Fibroblast of skin of right biceps (primary cell): ENCODE measurements at places on chromosomes 12 and 14.

DNA sequence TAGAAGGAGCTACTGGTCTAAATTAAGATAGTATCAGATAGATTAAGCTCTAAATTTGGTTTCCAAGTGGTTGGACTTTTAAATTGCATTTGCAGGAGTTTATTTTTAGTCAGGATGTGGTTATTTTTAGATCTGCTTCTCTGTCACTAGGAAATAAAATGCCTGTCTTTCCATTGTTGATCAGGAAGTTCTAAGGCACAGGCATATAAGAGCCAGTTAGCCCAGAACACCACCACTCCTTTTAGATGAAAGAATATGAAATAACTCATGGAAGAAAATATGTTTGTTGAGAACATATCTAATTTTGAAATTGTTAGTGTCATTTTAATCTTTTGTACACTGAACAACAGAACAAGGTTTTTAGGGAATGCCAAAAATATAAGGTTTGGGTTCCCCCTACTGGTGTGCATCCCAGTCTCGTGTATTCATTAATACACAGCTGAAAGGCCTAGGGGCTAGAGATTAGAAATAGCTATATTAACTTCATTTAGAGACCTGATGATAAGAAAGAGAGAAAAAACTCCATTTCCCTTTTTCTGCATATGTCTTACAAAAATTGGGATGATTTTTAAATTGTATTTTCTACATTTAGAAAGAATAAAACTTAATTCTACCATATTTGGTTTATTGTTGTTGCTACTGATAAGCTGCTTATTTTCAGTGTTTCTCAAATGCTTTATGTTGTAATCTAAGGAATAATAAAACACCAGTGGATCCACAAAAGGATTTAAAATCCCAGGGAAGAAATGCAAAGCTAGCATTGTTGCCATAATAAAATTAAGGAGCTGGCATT, 67.2 kb downstream of the RIC8B start:
- DNase-seq = peak; percentile 56

DNA sequence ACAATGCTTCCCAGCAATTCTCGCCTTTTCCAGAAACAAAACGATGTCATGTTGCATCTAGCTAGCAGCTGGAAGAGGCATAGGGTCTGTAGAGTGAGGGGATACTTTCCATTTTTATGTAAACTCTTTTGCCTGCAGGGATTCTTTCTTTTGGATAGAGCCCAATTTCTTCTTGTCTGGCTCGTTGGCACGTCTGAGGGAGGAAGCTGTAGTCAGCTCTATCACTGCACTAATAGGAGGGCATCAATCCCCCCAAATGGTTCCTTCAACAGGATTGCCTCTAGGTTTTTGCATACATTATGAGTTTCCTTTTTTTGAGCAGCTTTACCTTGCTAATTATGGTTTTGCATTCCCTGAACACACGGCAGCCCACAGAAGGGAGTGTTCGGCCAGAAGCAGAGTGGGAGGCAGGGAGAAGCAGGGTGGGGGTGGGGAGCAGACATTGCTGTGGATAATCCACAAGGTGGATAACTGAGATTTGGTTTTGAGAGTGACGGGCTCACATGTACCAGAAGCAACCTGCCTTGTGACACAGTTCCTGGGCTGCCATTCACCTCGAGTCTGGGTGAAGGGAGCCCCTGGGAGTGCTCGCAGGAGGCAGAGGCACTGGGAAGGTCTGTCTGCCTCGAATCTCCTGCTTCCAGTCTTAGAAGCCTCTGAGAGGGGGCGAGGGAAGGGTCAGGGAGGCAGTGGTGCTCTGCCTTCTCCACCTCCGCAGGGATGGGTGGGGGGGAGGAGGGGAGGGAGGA, 24.5 kb downstream of the LRTM2 start:
- no peak for DNase-seq

- DNase-seq = no peak
Measured at GRCh38 chr12:69514111-69514510, 43.9 kb downstream of the FRS2 start.

DNA sequence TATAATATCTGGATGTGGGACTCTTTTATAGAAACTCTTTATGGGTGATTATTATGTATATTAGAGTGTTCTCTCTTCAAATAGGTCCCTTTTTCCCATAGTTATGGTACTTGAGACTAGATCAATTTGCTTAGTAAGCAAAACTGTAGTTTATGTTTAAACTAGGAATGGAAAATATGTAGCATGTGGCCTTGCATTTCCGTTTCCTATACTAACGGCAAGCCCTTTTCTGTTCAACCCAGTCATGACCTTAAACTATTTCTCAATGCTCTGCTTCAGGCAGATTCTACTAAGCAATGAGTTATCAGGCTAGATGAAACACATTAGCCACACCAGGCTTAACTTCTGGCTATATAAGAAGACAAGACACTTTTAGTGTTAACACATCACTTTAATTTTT, 84.6 kb downstream of the OTOGL start:
- DNase-seq = peak; percentile 67

DNA sequence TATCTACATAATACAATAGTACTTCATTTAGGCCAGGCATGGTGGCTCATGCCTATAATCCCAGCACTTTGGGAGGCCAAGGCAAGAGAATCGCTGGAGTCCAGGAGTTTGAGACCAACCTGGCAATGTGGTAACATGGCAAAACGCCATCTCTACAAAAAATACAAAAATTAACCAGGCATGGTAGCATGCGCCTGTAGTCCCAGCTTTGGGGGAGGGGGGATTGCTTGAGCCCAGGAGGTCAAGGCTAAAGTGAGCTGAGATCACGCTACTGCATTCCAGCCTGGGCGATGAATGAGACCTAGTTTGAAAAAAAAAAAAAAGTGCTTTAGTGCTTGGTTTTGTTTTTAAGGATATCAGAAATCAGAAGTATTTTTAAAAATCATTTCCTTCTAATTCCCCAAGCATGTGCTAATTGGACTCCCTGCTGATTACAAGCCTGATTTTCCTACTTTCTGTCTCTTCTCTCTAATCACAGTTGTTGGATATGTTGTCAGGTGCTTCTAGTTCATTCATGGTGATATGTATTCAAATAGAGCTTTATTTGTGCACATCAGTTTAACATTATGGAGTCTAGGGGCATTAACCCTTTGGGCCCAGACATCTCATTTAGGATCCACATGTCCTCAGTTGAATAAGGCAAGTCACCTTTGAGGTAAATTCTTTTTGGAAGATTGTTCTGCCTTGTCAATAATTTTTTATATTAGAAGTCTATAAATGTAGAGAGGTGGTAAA, 7.0 kb upstream of the KRAS start:
- no peak for DNase-seq

- no peak for DNase-seq
Measured at GRCh38 chr12:6367969-6368892, 7.1 kb downstream of the SCNN1A start.

GRCh38 chr12:94488463-94488862, 28.8 kb upstream of the CEP83 start:
- DNase-seq = no peak

- DNase-seq = no peak
Measured at GRCh38 chr12:106816231-106816630, 41.7 kb downstream of the RIC8B start.

DNA sequence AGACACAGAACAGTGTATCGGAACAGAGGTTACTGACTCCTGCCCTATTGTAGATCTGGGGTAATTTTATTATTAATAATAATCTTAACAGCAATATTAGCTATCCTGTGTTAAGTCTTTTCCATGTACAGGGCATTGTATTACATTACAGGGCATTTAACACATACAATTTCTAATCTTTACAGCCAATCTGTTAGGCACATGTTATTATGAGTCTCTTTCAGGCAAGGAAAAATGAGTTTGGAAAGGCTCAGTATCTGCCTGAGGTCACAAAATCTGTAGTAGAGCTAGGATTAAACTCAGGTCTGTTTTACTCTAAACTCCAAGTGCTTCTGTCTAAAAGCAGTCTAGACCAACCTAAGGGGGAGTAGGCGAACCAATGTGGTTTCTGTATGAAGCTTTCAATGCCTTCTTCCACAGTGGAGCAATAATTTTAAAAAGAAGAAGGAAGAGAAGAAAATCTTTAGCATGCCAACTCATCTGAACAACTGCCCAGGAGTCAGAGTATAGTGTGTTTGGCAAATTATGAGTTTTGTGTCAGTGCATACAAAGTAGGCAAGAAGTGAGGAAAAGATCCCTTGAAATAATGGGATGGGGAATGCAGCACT, 192.6 kb downstream of the CHST11 start:
- no peak for DNase-seq

DNA sequence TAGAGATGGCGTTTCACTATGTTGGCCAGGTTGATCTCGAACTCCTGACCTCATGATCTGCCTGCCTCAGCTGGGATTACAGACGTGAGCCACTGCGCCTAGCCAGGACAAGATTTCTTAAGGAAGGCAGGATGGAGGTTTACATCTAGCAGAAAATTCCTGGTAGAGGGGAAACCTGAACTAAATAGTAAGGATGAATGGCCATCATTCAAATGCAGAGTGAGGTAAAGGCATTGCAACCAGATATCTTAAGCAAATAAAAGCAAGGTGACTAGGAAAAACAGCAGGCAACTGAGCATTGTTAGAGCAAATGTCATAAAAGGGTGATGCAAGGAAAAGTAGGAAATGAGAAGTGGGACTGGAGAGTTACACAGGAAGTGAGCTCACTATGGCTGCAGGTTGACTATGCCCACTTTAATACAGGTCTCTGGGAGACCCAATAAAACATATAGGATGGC, 133.0 kb downstream of the SOX5 start:
- DNase-seq = no peak

DNA sequence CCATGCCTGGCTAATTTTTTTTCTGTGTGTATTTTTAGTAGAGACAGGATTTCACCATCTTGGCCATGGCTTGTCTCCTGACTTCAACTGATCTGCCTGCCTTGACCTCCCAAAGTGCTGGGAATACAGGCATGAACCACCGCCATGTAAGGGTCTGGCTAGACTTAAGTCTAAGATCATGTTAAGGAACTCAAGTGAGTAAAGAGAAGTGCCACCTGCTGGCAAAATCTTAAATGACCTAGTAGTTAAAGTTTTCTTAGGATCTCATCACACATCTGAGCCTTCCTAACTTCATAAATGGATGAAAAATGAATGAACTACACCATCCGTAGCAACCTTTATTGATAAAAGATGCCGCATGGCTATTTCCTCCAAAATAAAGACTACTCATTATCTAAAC, 1.7 kb upstream of the C12orf56 start:
- DNase-seq = peak; percentile 36

DNA sequence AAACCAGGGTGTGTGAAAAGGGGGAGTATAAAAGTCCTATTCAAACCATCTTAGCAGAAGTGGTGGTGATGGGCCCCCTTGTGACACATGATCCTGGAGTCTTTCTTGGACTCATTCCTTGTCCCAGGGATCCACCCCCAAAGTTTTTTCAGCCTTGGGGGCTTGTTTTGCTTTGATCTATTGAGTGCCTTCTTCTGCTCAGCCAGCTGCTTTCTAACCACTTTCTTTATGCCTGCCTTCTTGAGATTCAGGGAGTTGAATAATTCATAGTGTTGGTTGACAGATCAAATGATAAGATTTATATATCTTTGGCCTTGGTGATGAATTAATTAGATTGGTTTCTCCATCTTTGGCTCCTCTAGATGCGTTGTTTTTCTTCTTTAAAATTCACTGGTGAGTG, 926.7 kb downstream of the DIO2 start:
- DNase-seq = no peak

- no peak for DNase-seq
Measured at GRCh38 chr14:89288114-89288513, 128.9 kb downstream of the FOXN3 start.

DNA sequence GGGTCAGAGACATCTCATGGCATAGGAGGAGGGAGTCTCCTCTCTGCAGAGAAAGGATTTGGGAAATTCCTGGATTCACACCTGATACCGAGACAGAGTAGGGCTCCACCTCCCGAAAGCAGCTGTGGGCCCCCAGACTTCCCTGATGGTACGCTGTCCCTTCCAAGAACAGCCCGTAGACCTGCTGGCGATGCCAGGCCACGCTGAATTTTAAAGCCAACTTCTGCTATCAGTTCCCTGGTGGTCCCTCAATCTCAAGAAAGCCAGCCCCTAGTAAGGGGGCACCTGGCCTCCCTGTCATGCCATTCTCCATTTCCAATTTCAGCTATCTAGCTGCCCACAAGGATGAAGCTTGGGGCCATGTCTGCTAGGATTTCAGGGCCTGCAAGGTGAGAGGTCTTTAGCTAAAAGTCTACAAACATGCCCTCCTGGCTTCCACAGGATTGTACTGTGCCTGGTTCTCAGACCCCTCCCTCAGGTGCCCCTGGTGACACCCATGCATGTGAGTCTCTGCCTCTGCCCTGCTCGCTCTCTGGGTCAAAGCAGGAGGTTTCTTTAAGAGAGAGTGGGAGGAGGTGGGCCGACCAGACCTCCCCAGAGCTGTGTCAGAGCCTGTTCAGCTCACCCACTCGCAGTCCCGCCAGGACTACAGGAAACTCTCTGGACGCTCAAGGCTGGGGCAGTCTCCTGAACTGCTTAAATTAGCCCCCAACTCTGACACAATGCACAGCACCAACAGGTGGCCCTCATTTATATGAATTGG, 30.5 kb downstream of the ANO2 start:
- no peak for DNase-seq
